ENCODE measurements at places on chromosomes 16 and 17.

DNA sequence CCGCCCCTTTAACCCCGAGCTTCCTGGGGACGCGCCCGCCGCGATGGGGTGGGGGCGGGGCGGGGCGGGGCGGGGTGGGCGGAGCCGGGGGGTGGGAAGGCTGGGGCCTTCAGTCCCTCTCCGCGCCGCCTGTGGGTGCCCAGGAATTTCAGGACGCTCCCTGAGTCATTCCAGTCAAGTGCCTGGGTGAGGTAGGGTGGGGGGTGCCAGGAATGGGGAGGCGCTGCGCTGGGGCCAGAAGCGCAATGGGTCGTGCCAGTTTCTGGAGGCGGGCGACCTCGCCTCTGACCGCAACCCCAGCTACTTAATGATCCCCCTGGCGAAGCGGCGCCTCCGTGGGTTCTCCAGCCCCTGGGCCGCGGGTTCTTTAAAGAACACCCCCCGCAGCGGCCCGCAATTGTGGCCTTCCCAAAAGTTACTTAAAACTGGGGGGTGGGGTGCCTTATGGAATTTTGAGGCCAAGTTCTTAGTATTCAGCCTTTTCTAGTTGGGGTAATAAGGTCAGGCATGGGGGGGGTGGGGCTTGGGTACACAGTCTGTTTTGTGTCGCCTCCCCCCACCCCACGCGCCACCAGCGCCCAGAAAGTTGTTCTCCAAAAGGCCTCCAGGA lies 826 bp upstream of the GSE1 start:
- no peak for DNase-seq

DNA sequence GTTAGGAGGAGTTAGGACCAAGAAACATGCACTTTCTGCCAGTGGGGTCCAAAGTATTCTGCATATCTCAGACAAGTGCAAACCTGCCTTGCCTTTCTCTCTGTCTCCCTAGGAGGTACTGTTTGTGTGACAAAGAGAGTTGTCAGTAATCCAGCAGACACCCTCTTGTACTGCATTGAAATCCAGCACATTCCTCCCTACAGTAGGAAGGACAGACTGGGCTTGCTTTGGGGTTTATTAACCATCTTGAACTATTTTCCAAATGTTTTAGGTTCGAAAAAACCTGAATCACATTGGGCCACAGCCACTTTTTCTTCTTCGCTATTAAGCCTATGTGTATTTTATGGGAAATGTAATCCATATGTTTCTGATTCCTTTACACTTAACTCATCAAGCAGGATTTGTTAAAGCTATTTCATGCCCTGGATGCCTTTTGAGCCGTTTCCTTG lies 204.2 kb upstream of the KCNJ16 start:
- DNase-seq: peak; percentile 15

GRCh38 chr17:40932608-40933007 lies 4.8 kb downstream of the KRT23 start:
- DNase-seq: no peak

GRCh38 chr16:73482310-73482709 lies 434.4 kb upstream of the ZFHX3 start:
- DNase-seq: no peak

- DNase-seq: no peak
Measured at GRCh38 chr17:79557276-79558090, 53.4 kb downstream of the RBFOX3 start.

- DNase-seq: no peak
Measured at GRCh38 chr17:48240562-48241130, 133.1 kb downstream of the SNX11 start.

- peak; percentile 39 for DNase-seq
Measured at GRCh38 chr16:57752203-57752580, 16.6 kb downstream of the KATNB1 start.

DNA sequence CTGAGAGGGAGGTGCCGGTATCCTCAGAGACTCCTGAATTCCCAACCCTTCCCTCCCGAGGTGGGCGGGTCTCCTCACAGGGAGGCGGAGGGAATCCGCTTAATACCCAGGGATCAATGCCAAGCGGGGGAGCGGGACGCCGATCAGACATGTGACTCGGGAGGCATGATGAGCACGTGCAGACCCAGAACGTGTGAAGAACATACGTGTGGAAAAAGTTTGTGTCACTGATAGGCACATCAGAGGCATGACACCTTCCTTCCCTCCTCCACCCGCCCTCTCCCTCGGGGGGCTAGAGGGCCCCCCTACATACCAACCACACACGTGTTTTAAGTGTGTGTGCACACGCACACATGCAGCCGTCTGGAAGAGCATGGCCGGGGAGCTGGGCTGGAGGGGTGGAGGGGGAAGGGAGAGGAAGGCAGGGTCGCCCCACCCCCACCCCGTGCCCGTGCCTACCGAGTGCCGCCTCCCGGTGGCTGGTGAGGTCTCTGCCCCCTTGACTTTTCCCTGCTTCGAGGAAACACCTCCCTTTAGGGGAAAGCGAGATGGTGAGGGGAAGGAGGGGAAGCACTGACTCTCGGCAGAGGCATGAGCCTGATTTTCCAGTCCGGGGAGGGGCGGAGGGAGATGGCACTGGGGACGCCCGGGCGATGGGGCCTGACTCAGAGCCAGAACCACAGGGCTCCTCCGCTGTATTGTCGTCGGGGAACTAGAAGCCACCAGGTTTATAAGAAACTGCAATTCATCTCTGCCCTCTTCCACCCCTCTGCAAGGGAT lies 12.1 kb upstream of the TBX21 start:
- DNase-seq: no peak

All from H1 (cell line).